ENCODE measurements at places on chromosomes 5 and 9.

DNA sequence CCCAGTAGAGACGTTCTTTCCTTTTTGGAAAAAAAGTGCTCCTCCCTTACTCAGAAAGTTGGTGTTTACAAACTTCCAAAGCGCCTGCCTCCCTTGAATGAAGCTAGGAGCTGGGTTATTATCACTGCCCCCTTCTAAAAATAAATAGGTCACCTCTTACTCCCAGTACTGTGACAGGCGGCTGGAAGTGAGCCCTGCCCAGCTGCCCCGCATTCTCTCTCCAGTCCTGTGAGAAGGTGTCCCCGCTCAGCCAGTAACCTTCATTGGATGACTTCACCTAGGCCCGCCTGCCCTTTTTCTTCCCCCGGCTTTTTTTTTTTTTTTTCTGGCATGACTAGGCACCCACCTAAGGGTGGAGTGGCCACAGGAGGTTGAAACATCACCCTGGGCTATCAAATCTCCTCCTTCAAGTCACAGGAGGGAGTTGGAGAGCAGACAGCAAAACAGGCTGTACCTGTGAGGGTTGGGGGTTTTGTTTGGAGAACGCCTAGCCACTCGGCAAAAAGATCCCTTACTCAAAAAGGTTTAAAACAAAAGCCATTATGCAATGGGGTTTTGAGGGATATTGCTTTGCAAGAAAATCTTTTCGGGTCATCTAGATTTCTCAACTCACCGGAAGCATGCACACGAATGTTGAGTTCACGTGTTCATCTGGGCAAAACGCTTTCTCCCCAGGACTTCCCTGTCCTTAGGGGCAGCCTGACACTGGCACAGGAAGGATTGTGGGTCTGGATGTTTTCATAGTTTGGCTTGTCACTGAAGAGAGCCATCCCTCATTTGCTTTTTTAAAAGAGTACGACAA lies 43.3 kb upstream of the ZNF622 start:
- DNase-seq: peak; percentile 45

DNA sequence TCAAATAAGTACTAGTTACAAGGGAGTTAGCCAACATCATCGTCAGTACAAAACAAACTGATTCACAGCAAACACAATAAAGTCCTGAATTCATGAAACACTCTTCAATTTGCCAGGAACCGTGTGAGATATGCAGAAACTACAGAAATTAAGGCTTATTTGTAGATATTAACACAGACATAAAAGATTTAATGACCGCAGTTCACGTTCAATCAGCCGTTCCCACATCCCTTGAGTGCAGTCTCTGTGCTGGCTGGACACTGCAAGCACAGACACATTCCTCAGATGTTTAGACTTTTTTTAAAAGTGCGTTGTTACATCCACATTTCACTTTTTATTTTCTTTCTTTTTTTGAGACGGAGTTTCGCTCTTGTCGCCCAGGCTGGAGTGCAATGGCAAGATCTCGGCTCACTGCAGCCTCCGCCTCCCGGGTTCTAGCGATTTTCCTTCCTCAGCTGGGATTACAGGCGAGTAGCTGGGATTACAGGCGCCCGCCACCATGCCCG lies 566 bp upstream of the CEP78 start:
- no peak for DNase-seq

DNA sequence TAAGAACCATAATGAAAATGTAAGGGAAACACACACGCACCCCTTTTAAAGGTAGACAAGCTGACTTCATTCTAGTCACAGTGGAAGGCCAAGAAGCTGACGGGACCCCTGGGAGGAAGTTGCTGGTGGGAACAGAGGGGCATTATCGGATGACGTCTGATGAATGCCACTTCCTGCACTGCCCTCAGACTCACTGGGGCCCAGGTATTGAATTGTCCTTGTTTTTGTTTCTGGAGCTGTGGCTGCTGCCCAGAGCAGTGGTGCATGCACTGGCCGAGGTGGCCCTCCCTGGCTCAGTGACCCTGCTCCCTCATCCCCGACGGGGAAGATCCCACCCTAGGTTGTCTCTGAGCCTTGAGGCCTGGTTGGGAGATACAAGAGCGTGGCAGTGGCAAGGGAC lies 15.3 kb upstream of the RPL26L1 start:
- no peak for DNase-seq

DNA sequence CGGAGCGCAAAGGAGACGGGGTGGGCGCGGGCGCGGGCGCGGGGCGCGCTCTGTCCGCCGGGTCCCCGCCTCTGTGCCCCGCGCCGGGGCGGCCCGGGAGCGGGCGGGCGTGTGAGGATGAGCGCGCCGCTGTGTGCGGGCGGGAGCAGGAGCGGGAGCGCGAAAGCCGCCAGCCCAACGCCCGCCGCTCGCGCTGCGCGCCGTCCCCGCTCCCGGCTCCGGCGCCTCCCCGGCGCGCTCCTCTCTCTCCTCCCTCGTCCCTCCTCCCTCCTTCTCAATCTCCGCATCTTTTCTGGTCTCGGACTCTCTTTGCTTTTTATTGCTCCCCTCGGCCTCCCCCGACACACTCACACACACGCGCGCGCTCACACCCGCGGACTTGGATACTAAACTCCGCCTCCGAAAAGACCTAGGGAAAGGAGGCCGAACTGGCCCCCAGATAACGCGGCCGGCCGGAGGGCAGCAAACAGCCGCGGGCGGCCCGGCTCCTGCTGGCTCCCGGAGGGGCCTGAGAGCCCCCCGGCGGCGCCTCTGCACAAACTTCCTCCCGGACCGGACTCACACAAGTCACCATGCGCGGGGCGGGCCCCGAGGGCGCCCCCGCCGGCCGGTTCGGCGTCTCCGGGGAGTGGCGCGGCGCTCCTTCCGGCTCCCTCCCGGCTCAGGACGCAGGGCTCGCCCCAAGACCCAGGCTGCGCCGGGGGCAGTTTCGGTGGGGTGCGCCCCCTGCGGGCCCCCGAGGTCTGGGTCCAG lies at the start of gene FIBCD1:
TSS of gene FIBCD1 (minus strand) at position 596 of the 753 bp plus-strand sequence. CDS start 640 bp downstream, outside the sequence.
- no peak for DNase-seq

- no peak for DNase-seq
Measured at GRCh38 chr9:95389373-95389772, 71.9 kb upstream of the FANCC start.

DNA sequence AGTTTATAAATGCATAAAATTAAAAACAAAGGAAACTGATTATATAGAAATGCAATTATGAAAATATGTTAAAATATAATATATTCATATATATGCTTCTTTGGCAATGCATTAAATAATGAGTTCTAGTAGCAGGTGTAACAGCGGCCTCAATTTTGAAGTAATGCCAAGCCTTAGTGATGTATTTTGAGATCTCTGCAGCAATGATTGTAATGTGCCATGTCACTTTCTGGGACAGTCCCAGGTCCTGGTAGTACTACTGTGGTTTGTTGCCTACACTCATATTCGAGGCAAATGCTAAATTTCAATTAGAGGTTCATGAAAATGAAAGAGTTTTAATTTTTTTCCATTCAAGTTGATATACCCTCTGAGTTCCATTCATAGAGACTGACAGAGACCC lies 75.8 kb upstream of the ORM1 start:
- no peak for DNase-seq

DNA sequence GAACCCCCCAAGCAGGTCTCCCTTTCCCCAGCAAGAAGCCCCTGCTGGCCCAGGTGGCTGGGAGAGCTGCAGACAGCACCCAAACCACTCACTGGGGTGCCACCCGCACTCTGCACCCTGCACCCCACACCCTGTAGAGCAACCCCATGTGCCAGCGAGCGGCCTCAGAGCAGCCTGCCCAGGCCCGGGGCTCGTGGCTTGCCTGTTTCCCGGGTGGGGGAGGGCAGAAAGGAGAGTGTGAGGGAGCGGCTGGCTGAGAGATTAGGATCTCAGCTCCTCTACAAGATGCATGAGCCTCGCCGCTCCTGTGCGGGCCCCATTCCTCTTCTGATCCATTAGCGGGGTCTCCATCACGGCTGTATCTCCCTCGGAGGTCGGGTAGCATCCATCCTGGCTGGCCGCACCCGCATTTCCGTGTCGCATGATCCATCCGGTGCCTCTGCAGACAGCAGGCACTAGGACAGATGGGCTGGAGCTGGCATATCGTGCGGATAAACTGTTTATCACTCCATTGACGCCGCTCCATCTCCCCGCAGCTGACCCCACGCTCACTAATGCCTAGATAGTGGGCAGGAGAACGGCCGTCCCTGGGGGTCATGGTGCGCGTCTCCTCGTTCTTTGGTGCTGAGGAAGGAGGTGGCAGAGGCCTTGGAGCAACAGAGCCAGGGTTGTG lies 54.4 kb downstream of the MRPL36 start:
- no peak for DNase-seq

- no peak for DNase-seq
Measured at GRCh38 chr9:108086624-108087023, 597.1 kb upstream of the KLF4 start.

- DNase-seq: no peak
Measured at GRCh38 chr9:95446984-95447383, 69.8 kb downstream of the PTCH1 start.

DNA sequence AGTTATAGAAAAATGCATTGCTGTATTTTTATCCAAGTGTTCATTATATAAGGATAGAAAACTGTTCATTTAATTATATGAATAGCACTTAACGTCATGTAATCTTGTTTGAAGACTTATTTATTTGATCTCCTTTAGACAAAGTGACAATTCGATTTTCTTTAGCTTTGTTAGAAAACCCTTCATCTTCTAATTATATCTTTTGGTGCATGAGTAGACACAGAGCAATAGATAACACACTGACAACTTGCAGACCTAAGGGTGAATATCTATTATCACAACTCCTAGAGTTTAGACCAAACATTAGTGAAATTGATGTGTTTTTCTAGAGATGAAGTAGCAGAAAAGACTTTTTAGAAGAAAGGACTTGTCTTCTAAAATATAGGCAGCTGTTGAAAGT lies 446.4 kb upstream of the SEMA6A start:
- no peak for DNase-seq

DNA sequence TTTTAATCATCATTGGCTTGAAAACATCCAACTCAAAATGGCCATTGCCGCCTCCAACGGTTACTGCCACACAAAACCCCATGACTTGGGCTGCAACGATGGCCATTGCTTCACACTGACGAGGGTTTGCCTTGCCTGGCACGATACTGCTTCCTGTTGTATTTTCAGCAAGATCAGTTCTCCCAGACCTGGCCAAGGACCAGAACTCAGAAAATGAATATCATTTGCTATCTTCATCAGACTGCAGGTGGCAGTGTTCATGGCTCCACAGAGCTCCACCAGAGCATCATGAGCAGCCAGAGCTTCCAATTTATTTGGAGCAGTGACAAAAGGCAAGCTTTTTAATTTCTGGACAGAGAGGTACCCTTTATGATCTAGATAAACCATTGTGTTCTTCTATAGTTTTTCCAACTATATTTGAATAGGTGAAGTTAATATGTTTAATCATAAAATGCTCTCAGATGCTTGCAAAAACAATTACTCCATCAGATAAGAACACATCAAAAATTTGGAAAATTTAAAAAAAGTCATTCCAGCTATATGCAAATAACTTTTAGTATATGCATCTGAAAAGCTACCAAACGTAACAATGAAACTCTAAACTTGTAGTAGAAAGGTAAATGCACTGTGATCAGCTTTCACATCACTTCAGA lies 10.4 kb downstream of the AMACR start:
- DNase-seq: no peak

DNA sequence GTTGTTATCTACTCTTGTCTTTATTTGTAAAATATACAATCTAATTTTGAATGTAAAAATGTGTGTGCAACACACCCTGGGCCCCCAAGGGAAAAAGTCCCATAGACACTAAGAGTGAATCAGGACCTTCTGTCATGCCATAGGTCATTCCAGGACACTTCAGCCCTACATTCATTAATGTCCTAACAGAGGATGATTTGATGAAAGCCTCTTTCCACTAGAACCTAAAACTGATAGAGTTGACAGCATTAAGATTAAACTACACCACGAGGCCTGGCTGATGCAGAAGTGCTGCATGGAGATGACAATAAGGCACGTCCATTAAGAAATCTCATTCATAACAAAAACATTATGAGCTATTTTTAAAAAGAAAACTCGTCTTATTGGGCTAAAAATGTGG lies 46.2 kb downstream of the FRMD3 start:
- DNase-seq: no peak
